Peyer's patch (tissue), 4 donors: ENCODE measurements at places on chromosomes 2 and 18. TPM values are rescaled to one million over a fixed set of nuclear protein-coding genes. Genes with fewer than 3 reads are reported as not detected.

GRCh38 chr2:85990084-85990483 is 101.3 kb upstream of the ST3GAL5 start:
- DNase-seq = no peak

Gene CTAGE1
- total RNA-seq = not detected

Gene CRYGC
- total RNA-seq = not detected

DNA sequence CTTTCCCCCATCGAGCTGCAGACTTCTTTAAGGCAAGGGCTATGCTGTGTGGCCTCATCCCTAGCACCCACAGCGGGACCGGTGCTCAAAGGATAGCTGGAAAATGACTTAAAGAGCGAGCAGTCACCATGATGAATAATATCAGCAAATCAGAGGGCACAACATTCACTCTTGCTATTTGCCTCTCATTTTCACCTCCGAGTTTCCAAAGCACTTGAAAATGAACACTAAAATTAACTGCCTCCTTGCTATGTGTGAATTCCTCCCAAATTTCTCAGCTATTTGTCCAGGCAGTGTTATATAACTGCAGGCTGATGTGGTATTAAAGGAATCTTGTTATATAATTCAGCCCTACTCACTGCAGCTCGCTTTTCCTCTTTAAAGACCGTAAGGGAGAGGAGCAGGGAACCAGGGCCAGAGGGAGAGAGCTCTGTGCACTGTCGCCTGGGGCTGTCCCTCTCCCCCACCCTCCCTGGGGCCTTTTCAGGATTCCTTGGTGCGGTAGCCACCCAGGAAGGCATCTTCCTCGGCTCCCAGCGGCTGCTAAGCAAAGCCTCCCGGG is 1.4 kb downstream of the CYS1 start:
- DNase-seq = no peak

Gene CCDC85A
- 1.1 TPM for total RNA-seq

DNA sequence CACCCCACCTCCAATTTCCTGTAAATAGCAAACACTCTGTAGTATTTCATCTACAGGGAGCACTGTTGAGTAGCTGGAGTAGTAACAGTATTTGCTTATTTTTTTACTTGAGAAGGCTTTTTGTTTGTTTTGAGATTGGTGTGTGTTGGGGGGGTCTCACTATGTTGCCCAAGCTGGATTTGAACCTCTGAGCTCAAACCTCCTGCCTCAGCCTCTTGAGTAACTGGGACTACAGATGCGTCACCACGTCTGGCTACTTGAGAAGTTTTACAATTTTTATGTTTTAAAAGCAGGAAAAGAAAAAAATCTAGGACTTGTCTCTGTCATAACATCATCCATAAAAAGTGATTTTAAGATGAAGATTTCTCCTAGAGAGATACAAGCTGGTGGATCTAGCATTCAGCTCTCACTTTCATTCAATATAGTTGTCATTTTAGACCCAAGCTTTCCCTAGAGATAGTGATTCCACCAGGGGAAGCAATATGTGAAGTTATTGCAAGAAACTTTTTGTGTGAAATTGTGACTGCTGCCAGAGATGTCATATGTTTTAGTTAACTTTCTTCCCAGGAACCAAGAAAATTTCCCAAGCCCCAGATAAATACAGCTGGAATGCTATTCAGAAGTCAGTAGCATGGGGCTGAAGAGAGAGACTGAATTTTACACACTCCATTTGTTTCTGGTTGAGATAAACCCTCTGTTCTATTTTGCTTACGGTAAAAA is 60.2 kb upstream of the MAP4K3 start:
- no peak for DNase-seq

DNA sequence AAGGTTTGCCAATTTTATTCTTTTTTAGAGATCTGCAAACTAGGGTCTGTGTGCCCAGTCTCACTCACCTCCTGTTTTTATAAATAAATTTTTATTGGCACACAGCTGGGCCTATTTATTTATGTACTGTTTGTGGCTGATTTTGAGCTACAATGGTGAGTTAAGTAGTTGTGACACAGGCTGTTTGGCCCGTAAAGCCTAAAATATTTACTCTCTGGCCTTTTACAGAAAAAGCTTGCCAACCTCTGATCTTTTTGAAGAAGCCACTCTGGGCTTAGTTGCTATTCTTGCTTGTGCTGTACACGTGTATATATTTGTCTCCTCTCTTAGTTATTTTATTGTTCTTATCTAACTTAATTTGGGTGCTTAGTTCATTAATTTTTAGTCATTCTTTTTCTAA is 14.5 kb downstream of the NAB1 start:
- no peak for DNase-seq

DNA sequence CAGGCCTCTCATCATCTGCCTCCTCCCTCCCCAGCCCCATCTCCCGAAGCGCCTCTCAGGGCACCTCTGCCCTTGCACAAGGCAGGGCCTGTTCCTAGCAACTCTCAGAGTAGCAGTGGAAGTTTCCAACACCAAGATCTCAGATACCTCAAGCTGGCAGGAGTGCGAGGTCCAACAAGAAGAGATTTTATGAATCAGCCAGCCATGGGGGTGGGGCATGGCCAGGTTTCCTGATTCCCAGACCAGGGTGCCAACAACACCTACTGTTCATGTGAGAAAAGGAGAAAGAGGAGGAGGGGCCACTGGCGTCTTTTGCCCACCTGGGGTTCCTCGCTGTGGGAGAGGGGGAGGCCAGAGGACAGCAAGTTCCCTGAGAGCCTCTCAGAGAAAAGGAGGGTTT is 6.6 kb upstream of the STEAP3 start:
- DNase-seq = no peak

- DNase-seq = no peak
Measured at GRCh38 chr2:172510088-172510487, 45.8 kb upstream of the PDK1 start.

GRCh38 chr2:159106109-159106508 is 137.7 kb downstream of the TANC1 start:
- no peak for DNase-seq

DNA sequence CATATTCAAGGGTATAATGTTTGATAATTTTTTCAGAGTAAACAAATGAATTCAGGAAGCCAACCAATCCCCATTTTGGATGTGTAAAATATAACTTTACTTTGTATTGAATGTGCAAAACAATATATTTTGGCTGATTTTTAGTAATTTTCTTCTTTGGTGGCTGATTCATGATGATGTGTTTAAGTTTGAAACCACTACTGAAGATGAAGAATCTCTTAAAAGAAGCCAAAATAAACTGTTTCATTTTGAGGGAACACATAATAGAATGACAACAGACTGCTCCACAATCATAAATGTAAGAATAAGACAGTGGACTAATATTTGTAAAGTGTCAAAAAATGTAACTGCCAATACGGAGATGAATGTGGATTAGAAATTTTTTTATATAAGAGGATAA is 52.5 kb upstream of the TRIM43 start:
- DNase-seq = no peak

- no peak for DNase-seq
Measured at GRCh38 chr2:61988462-61989366, 83.2 kb downstream of the COMMD1 start.

DNA sequence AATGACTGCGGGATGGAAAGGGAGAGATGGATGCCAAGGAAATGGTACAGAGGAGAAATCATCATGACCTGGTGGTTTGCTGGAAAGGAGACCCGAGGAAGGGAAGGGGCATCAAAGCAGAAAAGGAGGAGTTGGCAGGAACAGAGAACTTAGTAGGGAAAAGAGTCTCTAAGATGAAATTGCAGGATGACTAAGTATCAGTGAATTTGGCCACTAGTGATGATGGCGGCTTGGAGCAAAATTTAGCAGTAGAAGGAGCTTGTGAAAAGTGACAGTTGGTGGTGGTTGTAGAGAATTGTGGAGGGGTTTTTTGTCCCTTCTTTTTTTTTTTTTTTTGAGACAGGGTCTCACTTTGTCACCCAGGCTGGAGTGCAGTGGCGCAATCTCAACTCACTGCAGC is 10.1 kb downstream of the METAP1D start:
- no peak for DNase-seq

Gene MC4R
- total RNA-seq = not detected

Gene EGR4
- total RNA-seq = not detected

DNA sequence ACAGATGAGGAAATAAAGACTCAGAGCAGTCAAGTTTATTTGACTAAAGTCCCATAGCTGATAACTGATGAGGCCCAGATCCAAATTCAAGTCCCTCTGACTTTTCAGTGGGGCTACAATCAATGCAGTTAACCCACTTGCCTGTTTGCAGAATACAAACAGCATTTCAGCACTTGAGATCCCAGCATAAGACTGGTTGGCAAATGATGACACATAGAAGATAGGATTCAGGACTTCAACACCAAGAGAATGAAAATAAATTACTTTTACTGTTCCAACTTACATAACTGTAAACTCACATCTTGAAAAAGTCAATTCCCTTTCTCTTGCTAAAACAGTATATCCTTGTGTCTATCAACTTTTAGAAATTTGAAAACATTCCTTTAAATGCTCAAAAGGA is 61.2 kb downstream of the CCDC93 start:
- DNase-seq = no peak

Gene KCNE4
- total RNA-seq = 1.0 TPM

DNA sequence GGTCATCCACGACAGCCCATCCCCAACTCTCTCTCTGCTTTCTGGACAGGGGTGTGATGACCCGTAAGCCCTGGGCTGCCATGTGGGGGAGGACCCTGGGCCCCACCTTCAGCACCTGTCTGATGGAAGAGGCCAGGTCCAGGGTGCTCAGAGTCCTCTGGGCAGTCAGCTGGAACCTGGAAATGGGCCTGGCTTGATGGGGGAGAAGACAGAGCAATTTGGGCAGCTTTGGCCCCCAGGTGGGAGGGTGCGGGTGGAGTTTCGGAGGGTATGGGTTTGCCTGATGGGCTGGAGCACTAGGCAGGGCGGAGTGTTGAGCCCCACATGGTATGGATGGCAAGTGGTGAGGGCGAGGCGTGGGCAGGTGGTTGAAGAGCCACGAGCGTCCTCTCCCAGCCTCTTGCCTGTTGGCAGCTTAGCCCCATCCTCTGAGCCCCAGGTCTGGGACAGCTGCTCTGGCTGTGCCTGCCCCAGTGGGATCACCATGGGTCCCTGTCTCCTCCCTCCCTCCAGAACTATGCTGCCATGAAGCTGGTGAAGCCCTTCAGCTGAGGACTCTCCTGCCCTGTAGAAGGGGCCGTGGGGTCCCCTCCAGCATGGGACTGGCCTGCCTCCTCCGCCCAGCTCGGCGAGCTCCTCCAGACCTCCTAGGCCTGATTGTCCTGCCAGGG is 232.7 kb downstream of the DYSF start:
- no peak for DNase-seq

- DNase-seq = no peak
Measured at GRCh38 chr18:3595369-3596273, 145.6 kb downstream of the TGIF1 start.

DNA sequence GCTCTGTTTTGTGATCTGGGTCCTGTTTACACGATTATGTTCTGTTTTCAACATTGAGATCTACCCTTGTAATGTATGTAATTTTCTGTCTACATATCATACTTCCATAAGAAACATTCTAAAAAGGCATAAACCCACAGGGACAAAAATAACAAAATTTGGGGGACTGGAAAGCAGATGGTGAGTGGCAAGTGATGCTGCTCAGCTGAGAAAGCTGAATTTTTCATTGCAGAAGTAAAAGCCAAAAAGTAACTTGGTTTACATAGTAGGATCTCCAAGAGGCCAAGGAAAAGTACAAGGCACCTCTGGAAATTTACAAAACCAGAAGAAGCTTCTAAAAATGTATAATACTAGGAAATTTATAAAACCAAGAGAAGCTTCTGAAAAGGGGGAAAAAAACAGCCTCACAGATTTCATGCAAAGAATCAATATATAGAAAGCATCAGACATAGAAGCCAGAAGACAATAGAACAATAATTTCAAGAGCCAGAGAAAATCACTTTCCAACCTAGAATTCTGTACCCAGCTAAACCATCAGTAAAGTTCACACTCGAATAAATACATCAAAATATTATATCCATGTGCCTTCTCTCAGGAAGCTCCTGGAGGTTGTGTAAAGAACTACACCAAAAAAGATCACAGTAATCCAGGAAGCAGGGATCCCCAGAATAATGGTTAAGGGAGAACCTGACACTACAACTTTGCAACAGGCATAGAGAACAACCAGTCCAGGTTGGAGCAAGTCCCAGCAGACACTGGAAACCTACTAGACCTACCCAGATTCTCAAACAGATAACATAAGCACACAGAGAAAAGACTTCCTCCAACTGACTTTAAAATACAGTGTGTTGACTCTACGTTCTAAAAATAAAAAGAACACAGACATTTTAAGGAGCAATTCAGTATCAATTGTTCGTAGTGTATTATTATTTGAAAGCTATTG is 401.7 kb upstream of the HS6ST1 start:
- DNase-seq = no peak

DNA sequence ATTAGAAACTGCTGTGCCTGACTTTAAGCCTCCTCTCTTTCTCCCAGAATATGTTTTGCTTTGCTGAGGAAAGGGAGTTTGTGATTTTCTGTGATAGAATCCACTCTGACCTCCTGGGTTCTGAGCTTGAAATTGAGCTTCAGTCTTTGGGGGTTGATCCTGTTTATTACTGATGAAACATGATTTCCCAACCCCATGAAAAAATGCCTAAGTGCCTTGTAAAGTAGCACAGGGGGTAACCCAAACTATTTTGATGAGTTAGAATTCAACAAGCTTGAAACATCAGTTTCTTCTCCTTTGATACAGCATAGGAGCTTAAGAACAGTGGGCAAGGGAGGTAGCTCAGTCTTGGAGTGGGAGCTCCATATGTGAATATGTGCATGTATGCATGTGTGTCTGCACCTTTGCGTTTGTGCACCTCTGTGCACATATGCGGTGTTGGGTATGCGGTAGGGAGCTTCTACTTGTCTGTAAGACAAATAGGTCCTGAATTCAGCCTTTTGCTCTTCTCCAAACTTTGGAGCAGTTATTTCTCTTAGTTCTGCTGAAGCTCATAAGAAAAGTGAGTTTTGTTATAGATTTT is 364.6 kb downstream of the OSR1 start:
- no peak for DNase-seq

Gene ALLC
- not detected for total RNA-seq

DNA sequence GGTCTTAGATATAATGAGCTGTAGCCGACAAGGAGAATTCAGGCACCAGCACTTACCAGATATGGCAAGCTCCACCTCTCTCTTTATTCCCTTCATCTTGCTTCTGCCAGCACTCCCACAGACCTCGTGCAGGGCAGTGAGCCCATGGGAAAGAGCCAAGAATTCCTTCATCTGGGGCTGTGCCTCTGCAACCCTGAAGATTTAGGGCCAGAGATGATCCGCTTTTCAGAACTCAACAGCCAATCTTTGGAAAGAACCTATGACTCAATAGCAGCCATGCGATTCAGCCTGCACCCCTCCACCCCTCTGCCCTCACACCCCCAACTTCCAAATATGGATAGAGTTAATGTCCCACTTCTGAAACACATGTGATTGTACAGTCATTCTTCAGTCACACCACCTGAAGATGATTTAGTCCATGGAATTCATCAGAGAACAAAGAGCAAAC is 533.7 kb upstream of the TNP1 start:
- DNase-seq = no peak

- DNase-seq = no peak
Measured at GRCh38 chr2:173979751-173980351, 14.7 kb upstream of the SP3 start.

DNA sequence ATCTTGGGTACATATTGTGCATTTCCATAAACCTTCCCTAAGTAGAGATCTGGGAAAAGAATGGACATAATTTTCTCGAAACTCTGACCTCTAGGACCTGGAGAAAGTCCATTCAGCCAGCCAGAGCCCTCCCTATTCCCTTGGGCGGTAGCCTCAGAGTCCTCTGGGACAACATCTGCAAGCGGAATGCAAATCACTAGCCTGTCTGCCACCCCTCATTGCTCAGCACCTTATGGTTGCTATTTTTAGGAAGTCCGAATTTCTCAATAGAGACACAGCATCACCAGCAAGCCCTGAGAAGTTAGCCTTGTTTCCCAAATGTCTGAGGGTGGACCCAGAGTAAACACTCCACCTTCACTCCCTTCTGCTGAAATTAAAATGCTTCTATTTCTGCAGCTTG is 17.6 kb upstream of the CD28 start:
- DNase-seq = no peak
